A549 treated with GW870086 at 1 μM for 4 hours (cell line): ENCODE measurements at places on chromosomes 12 and 14. TPM values are rescaled to one million over a fixed set of nuclear protein-coding genes. Genes with fewer than 3 reads are reported as not detected.

KERA gene
- total RNA-seq, result not detected in 5 replicates

RTL1 gene
- total RNA-seq, result 0.19 to 0.30 TPM (median 0.24 TPM) in 5 replicates

PRB2 gene
- total RNA-seq, result not detected in 5 replicates

SETD1B gene
- 10.2 to 14.7 TPM (median 13.0 TPM) in 5 replicates for total RNA-seq

TCL1B gene
- not detected in 5 replicates for total RNA-seq

CYP46A1 gene
- total RNA-seq, result 0.07 to 0.42 TPM (median 0.16 TPM) in 5 replicates

LRRIQ1 gene
- total RNA-seq, result 0.47 to 1.3 TPM (median 1.0 TPM) in 5 replicates

FAIM2 gene
- 0.28 TPM in 1 of 5 replicates, not detected in the others for total RNA-seq

LRR1 gene
- 47.0 to 52.7 TPM (median 51.8 TPM) in 5 replicates for total RNA-seq

NYNRIN gene
- 0.25 to 0.34 TPM (median 0.26 TPM) in 5 replicates for total RNA-seq

FMNL3 gene
- total RNA-seq, result 1.3 to 2.1 TPM (median 1.8 TPM) in 5 replicates

IAPP gene
- not detected in 5 replicates for total RNA-seq

LMBR1L gene
- 11.9 to 19.3 TPM (median 15.0 TPM) in 5 replicates for total RNA-seq

ASCL1 gene
- total RNA-seq, result 0.05 TPM in 1 of 5 replicates, not detected in the others

MIP gene
- 0.14 TPM in 1 of 5 replicates, not detected in the others for total RNA-seq
